ENCODE measurements at places on chromosomes 12 and 14. TPM values are rescaled to one million over a fixed set of nuclear protein-coding genes. Genes with fewer than 3 reads are reported as not detected.

GRCh38 chr12:57215668-57216013 lies 953 bp upstream of the NXPH4 start:
- H3K27ac ChIP-seq = no peak overlapping the region
- peaks cover 54% of the 10 kb centered on the region for H3K27me3 ChIP-seq
- H3K4me1 ChIP-seq = peaks cover 58% of the 10 kb centered on the region

GRCh38 chr14:71270111-71270510 lies 362.9 kb downstream of the PCNX1 start:
- H3K27ac ChIP-seq = no peak overlapping the region
- H3K4me1 ChIP-seq = no peaks in the 10 kb centered on the region
- DNase-seq = no peak
- H3K4me3 ChIP-seq = no peak overlapping the region
- no peaks in the 10 kb centered on the region for H3K36me3 ChIP-seq

- no peak for DNase-seq
- H3K4me3 ChIP-seq = no peak overlapping the region
- peaks cover 58% of the 10 kb centered on the region for H3K4me1 ChIP-seq
Measured at GRCh38 chr14:93965287-93965821, 11.0 kb downstream of the ASB2 start.

Gene RPGRIP1
- total RNA-seq = 0.68 TPM

DNA sequence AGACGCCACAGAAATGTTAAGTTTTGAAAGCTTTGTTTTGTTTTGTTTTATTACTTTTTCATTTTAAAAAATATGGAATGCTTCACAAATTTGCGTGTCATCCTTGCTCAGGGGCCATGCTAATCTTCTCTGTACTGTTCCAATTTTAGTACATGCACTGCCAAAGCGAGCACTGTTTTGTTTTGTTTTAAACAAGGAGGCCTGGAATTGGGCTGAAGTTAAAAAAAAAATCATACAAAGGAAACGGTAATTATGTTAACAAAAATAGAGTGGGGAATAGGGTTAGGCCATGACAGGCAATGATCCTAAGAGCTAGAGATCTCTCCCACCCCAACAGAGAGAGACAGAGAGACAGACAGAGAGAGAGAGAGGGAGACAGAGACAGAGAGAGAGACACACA lies 57.0 kb downstream of the ZFP36L1 start:
- H3K4me1 ChIP-seq = peaks cover 32% of the 10 kb centered on the region
- no peak overlapping the region for H3K4me3 ChIP-seq
- H3K27me3 ChIP-seq = no peaks in the 10 kb centered on the region
- no peaks in the 10 kb centered on the region for H3K36me3 ChIP-seq

Gene ARHGEF25
- total RNA-seq = 9.8 TPM

Gene HOMEZ
- total RNA-seq = 9.0 TPM

GRCh38 chr12:54012631-54013409 lies 4.0 kb downstream of the HOXC8 start:
- H3K36me3 ChIP-seq = no peaks in the 10 kb centered on the region
- DNase-seq = no peak
- H3K27ac ChIP-seq = no peak overlapping the region
- peaks cover 22% of the 10 kb centered on the region for H3K4me1 ChIP-seq

DNA sequence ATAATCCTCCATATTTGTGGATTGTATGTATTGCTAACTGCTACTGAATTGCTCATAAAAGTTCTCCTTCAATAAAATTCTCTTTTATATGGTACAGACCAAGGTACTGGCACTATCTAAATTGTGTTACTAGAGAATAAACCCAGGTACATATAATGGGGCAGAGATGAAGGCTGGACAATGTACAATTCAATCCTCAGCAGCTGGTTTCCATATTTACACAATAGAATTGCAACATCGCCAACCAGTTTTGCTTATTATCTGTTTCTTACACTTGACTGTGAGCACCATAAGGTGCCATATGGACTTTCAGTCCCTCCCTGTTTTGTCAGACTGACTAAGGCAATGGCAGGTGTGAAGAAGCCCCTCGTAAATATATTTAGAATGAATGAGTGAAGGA lies 18.1 kb downstream of the KITLG start:
- peaks cover 22% of the 10 kb centered on the region for H3K4me1 ChIP-seq
- no peak overlapping the region for H3K4me3 ChIP-seq
- no peaks in the 10 kb centered on the region for H3K36me3 ChIP-seq
- H3K27ac ChIP-seq = no peak overlapping the region

GRCh38 chr12:58529114-58529665 lies 391.1 kb downstream of the LRIG3 start:
- H3K27ac ChIP-seq = no peak overlapping the region
- H3K4me3 ChIP-seq = no peak overlapping the region
- H3K4me1 ChIP-seq = no peaks in the 10 kb centered on the region
- no peaks in the 10 kb centered on the region for H3K27me3 ChIP-seq
- H3K36me3 ChIP-seq = no peaks in the 10 kb centered on the region

Gene ANKRD33
- not detected for total RNA-seq

DNA sequence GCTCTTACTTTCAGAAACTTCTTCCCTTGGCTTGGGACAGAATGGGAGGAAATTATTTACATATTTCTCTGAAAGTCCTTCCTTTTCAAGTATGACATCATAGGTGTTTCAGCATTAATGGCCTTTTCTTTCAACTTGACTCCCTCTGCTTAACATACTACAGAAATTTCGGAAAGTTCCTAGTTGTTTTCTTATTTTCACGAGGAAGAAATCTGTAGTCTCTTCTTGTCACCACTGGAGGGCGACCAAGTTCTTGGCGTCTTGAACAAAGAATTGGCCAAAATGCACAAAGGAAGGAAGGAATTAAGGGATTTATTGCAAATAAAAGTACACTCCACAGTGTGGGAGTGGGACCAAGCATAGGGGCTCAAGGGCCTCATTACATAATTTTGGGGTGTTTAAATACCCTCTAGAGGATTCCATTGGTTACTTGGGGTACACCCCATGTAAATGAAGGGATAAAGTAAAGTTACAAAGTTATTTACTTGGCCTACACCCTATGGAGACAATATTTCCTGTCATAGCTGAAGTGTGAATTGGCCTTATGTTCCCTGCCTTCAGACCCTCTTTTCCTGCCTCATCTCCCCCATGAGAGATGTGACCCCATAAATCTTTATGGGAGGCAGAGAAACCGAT lies 70.4 kb downstream of the RPL10L start:
- no peaks in the 10 kb centered on the region for H3K27me3 ChIP-seq
- H3K27ac ChIP-seq = no peak overlapping the region
- no peak overlapping the region for H3K4me3 ChIP-seq
- no peaks in the 10 kb centered on the region for H3K4me1 ChIP-seq

- H3K36me3 ChIP-seq = no peaks in the 10 kb centered on the region
- H3K4me1 ChIP-seq = no peaks in the 10 kb centered on the region
- H3K27me3 ChIP-seq = no peaks in the 10 kb centered on the region
- no peak overlapping the region for H3K4me3 ChIP-seq
- no peak for DNase-seq
Measured at GRCh38 chr12:71958056-71958455, 19.4 kb downstream of the TPH2 start.

- H3K4me1 ChIP-seq = peaks cover 58% of the 10 kb centered on the region
- H3K27ac ChIP-seq = peak overlapping the region; percentile 96
- H3K36me3 ChIP-seq = no peaks in the 10 kb centered on the region
- no peak for DNase-seq
- no peak overlapping the region for H3K4me3 ChIP-seq
Measured at GRCh38 chr14:23299211-23299957, 3.3 kb downstream of the PPP1R3E start.

GRCh38 chr14:69696204-69696527 lies 70.8 kb upstream of the SRSF5 start:
- H3K27ac ChIP-seq = peak overlapping the region; percentile 86
- H3K4me1 ChIP-seq = peaks cover 100% of the 10 kb centered on the region
- no peak for DNase-seq
- no peaks in the 10 kb centered on the region for H3K36me3 ChIP-seq

DNA sequence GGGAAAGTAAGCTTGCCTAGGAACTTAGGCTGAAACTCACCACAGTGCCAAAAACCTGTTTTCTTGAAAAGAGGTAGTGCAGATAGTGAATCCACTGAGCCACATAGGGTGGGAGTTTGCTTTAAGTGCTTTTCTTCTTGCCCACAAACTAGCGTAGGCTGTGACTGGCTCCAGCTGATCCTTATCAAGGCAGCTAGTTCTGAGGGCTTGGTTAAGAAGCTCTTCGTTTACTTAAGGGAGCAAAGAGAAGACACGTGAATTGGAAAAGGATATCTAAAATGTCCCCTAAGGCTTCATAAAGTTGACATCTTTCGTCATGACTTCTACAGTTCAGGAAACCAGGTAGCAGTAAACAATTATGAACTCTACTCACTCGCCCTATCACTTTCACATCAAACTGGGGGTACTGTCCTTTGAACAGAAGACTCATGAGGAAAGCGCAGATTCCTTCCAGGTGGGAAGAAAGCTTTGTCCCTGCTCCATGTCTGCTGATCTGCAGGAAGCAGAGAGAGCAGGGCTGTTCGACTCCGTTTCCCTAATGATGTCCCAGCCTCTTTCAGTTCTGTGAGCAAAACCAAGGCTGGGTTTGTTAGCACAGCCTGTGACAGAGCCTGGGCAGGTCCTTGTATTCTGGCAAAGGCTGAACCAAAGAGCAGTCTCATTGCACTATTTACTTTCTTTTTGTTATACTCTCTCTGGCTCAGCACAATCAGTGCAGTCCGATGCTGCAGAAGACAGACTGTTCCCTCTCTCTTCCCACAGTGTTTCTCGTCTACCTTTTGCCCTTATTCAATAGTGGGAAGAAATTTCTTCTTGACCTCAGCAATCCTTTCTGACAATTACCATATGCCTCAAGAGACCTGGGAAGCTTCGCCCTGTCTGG lies 93.5 kb upstream of the ETV6 start:
- H3K4me1 ChIP-seq = no peaks in the 10 kb centered on the region
- H3K27me3 ChIP-seq = no peaks in the 10 kb centered on the region
- H3K36me3 ChIP-seq = no peaks in the 10 kb centered on the region
- no peak for DNase-seq
- no peak overlapping the region for H3K4me3 ChIP-seq
- no peak overlapping the region for H3K27ac ChIP-seq

DNA sequence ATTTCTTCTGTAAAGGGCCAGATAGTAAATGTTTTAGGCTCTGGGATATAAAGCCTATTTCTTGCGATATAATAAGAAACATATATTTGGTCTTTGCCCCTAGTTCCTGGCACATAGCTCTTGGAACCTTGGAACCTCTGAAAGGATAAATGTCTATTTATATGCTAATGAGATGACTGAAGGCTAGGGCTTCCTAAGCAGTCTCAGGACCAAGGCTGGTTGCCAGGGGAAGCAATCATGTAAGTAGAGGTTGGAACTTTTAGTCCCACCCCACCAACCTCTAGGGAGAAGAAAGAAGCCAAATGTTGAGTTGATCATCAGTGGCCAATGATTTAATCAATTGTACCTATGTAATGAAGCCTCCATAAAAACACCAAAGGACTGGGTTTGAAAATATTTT lies 26.6 kb upstream of the NFYB start:
- no peaks in the 10 kb centered on the region for H3K36me3 ChIP-seq
- no peak overlapping the region for H3K4me3 ChIP-seq
- no peak for DNase-seq
- peaks cover 18% of the 10 kb centered on the region for H3K4me1 ChIP-seq
- no peaks in the 10 kb centered on the region for H3K27me3 ChIP-seq

Gene RAP1B
- total RNA-seq = 44.0 TPM

Gene KCNA1
- total RNA-seq = 0.22 TPM

- peak; percentile 28 for DNase-seq
- H3K27ac ChIP-seq = peak overlapping the region; percentile 33
- H3K4me1 ChIP-seq = peaks cover 49% of the 10 kb centered on the region
- no peaks in the 10 kb centered on the region for H3K27me3 ChIP-seq
- H3K4me3 ChIP-seq = no peak overlapping the region
Measured at GRCh38 chr14:61438860-61439765, 117.7 kb downstream of the PRKCH start.

- no peaks in the 10 kb centered on the region for H3K36me3 ChIP-seq
- no peak overlapping the region for H3K4me3 ChIP-seq
- H3K4me1 ChIP-seq = peaks cover 18% of the 10 kb centered on the region
- no peak for DNase-seq
Measured at GRCh38 chr14:56004323-56004722, 113.9 kb upstream of the PELI2 start.

Gene MAP1LC3B2
- total RNA-seq = 1.8 TPM

DNA sequence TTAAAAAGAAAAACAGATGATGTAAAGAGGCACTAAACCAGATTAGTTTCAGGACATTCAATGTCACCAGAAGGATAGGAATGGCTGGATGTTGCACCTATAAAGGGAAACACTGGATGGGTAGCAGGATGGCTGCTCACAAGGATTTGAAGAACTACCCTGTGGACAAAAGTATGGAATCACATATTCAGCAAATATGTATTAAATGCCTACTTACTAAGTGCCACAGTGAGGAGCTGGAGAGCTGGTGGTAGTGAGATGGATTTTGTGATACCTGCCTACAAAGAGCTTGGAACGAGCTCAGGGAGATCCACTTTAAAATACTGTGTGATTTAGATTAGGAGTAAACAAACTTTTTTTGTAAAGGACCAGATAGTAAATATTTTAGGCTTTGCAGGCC lies 316.2 kb downstream of the PAWR start:
- DNase-seq = no peak
- H3K36me3 ChIP-seq = no peaks in the 10 kb centered on the region
- no peaks in the 10 kb centered on the region for H3K4me1 ChIP-seq
- H3K27ac ChIP-seq = no peak overlapping the region
- H3K4me3 ChIP-seq = no peak overlapping the region

DNA sequence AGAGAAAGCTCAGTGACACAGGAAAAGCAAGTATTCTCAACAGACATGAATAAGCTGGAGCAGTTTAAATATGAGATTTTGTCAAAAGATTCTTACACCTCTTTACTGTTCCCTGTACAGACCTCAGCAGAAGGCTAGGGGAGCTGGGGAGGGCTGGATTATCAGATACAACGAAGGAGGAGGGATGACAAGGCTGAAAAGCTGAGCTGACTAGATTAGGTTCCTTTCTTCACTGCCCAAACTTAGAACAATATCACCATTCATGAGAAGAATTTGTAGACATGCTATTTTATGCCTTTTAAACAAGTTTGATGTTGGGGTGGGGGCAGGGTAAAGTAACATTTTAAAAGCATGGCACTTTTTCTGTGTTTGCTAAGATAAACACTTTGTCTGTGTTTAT lies 611.1 kb downstream of the AACS start:
- DNase-seq = no peak
- no peak overlapping the region for H3K27ac ChIP-seq
- H3K27me3 ChIP-seq = peaks cover 3% of the 10 kb centered on the region
- no peaks in the 10 kb centered on the region for H3K4me1 ChIP-seq
- H3K4me3 ChIP-seq = no peak overlapping the region

- H3K4me1 ChIP-seq = peaks cover 36% of the 10 kb centered on the region
- DNase-seq = no peak
- H3K4me3 ChIP-seq = peak overlapping the region; percentile 27
- no peaks in the 10 kb centered on the region for H3K27me3 ChIP-seq
- H3K27ac ChIP-seq = peak overlapping the region; percentile 69
Measured at GRCh38 chr14:53043027-53043581, 92.3 kb upstream of the FERMT2 start.

GRCh38 chr12:75877763-75878621 lies 153.6 kb downstream of the PHLDA1 start:
- H3K4me3 ChIP-seq = no peak overlapping the region
- no peak for DNase-seq
- H3K27me3 ChIP-seq = no peaks in the 10 kb centered on the region

Gene NYNRIN
- 8.1 TPM for total RNA-seq

- no peaks in the 10 kb centered on the region for H3K4me1 ChIP-seq
- no peaks in the 10 kb centered on the region for H3K27me3 ChIP-seq
- no peak for DNase-seq
Measured at GRCh38 chr12:93938317-93938716, 210.1 kb upstream of the PLXNC1 start.

Gene LRCOL1
- not detected for total RNA-seq
